ENCODE measurements at places on chromosomes 1 and 21. TPM values are rescaled to one million over a fixed set of nuclear protein-coding genes. Genes with fewer than 3 reads are reported as not detected.

GRCh38 chr1:106889059-106889458 is 167.4 kb upstream of the PRMT6 start:
- DNase-seq, result no peak

GRCh38 chr1:22805672-22806038 is 95.0 kb downstream of the EPHB2 start:
- DNase-seq, result no peak

DNA sequence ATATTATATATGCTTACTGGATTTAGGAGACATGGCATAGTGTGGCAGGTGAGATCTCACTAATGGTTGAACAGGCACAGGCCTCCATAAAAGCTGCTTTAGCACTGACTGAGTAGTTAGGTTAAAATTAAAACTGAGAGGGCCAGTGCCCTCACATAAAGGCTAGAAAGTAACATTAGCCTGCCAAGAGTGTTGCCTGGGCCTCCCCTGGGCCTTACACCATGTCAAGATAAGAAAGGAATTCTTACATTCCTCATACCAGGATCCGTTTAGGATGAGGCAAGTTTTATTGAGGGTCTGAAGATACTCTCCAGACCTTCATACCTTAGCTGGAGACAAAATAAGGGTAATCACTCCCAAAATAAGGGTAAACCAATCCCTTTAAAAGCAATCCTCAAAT is 1011.8 kb downstream of the PLA2G4A start:
- DNase-seq, result no peak

The OR2T2 gene
- total RNA-seq, result not detected

Data from Calu3 (cell line).